MV-4-11 (cell line): ENCODE measurements at places on chromosomes 12 and 14.

- DNase-seq = peak; percentile 51
Measured at GRCh38 chr12:89354612-89355067, 2.3 kb upstream of the DUSP6 start.

GRCh38 chr12:974271-974862 lies 16.7 kb upstream of the ERC1 start:
- no peak for DNase-seq

DNA sequence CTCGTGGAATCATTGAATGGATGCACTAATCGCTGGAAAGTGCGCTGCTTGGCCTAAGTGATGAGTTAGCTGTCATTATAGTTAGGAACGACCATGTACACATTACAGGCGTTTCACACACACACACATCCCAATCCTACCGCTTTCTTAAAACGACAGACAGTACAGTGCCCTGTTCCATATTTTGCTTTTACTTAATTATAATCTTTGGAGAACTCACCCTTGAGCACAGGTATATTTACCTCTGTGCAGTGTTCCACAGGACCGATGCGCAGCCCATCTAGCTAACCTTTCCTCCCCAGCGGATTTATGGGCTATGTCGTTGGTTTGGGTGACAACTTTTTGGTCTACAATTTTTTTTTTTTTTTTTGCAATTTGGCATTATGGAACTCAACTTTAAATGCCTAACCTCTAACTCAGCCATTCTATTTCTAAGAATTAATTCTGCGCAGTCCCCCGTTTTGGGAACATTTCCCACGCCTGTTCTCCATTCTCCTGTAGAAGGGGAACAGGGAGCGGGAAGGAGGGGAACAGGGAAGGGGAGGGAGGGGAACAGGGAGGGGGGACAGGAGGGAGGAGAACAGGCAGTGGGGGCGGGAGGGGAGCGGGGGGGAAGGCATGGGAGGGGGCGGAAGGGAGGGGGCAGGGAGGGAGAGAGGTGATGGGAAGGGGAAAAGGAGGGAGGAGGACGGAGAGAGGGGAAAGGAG lies 663 bp upstream of the ULK1 start:
- no peak for DNase-seq

DNA sequence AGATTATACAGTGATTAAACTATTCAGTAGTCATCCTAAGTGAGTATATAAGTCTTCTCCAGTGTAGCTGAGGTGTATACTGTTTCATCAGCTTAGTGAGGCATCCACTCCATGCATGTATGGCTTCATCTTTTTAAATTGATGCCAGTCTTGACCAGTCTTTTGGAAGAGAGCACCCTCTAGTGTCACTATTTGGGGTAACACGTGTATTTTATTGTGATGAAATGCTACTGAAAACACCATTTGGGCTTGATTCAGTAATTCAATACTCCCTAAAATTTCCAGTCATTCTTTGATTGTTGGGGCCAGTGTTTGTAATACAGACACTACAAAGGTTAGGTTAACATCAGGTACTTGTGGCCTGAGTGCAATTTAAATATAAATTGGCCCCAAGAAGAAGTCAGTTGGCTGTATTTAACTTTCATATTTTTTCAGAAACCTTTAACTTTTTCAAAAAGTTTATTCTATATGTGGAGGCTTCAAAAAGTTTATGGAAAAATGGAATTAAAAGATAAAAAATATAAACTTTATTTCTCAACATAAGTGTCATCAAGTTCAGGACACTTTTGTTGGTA lies 35.3 kb downstream of the MIPOL1 start:
- DNase-seq = peak; percentile 35

GRCh38 chr12:47367912-47368537 lies 288.3 kb upstream of the AMIGO2 start:
- no peak for DNase-seq
